ENCODE measurements at places on chromosomes 11 and 22. TPM values are rescaled to one million over a fixed set of nuclear protein-coding genes. Genes with fewer than 3 reads are reported as not detected.

DNA sequence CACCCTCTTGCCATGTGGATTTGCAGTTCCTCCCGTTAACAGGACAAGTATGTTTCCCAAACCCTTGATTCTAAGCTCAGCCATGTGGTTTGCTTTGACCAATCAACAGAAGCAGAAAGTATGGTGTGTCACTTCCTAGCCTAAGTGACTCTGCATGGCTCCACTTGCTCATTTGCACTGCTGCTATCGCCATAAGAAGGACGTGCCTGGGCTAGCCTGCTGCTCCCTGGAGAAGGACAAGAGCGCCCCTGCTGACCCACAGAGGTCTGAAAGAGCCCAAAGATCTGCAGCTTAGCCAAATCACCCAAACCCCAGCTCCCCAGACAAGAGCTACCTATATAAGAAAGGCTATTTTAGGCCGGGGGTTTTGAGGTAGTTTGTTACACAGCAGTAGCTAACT is 18.0 kb downstream of the TBRG1 start:
- no peak for DNase-seq

DNA sequence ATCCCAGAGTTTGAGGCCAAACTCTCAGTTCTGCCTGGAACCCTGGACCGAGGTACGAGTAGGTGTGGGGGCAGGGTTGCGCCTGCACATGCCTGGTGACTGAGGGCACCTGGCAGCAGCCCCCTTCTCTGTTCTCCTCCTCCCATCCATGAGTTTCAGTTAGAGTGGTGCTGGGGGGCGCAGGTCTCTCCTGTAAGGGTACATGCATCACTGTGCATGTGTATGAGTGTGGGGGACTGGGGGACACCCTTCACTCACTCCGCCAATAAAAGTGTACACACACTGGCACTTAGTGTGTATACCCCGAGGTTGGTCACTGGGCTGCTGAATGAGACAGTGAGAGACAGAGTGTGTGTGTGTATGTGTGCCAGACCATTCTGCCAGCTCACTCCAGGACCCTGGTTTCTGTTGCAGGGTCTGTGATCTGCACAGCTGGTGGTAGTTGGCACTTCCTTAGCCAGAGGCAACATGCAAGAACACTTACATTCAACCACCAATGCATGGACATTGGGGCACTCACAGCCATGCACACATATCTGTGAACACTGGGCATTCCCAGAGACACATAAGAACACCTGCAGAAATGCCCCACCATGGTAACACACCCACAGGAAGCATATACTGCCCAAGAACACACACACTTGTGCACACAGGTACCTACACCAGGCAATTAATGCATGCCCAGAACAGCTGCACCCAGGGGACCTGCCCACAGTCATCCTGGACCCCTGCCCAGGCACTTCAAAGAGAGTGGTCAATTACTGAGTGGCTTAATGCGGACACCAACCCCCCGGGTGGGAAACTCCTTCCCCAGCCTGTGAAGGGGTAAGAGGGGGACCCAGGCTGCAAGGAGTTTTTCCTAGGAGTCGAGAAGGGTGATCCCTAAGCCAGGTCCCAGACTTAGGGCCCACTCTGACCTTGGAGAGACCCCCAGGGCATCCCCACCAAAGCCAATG is 1.2 kb upstream of the NRXN2 start:
- DNase-seq = no peak

DNA sequence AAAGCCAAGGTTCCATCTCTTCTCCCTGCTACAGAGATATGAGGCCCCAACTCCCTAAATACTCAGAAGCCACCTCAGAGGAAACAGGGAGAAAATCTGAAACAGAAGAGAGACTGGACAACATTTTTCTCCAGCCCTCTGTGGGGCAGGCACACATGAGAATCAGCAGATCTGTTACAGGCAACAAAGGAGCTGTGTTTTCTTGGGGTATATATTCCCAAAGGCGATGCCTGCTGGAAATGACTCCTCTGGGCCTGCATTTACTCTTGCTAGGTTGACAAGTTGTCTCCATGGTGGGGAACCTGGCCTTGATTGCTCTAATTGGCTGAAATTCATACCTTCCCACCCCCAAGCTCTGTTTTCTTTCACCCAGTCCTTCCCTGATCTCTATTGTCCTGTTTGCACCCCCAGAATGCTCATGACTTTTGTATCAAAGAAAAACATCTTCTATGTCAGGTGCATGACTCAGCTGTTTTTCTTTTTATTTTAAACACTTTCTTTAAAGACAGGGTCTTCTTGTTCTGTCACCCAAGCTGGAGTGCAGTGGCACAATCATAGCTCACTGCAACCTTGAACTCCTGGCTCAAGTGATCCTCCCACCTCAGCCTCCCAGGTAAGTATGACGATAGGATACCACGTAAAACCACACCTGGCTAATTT is 23.5 kb upstream of the P2RY6 start:
- DNase-seq = peak; percentile 97

DNA sequence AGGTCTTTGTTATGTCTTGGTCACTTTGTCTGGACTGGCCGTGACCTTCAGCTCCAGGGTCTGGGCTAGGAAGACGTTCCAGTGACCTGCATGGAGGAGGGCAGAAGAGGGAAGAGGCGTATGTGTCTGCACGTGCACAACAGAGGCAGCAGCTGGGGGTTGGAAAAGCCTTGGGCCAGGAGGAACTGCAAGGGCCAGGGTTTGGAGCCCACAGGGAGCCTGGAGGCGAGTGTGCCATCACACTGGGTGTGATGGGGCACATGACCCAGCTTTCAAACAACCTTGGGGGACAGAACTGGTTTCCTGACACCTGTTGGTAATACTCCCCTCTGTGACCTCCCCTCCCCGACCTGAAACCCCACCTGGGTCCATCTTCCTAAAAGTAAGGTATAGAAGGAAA is 34.7 kb downstream of the CHRDL2 start:
- DNase-seq = no peak

The ANKK1 gene
- total RNA-seq = not detected

DNA sequence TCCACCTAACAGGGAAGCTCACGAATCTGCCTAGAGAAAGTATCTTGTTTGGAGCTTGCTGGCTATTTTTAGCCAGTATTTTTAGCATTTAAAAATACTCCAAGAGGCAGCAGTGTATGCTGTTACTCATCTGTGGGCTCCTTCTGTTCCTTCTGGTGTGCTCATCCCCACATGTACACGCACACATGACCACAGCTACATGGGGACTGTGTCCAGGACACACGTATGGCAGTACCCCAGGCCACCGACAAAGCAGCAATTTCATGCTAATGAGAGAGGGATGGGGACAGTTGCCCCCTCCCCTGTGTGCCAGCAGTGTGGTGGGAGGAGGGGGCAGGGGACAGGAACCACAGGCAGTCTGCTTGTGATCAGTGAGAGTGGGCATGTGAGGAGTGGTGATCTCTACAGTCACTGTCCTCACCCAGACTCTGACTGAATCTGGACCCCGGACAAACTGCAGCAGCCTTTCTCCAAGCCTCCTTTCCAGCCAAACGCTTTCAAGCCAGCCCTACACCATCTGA is 16.4 kb downstream of the USP2 start:
- no peak for DNase-seq
